ENCODE measurements at places on chromosomes 11 and 22. TPM values are rescaled to one million over a fixed set of nuclear protein-coding genes. Genes with fewer than 3 reads are reported as not detected.

FJX1 gene
- total RNA-seq = 0.11 TPM

DNA sequence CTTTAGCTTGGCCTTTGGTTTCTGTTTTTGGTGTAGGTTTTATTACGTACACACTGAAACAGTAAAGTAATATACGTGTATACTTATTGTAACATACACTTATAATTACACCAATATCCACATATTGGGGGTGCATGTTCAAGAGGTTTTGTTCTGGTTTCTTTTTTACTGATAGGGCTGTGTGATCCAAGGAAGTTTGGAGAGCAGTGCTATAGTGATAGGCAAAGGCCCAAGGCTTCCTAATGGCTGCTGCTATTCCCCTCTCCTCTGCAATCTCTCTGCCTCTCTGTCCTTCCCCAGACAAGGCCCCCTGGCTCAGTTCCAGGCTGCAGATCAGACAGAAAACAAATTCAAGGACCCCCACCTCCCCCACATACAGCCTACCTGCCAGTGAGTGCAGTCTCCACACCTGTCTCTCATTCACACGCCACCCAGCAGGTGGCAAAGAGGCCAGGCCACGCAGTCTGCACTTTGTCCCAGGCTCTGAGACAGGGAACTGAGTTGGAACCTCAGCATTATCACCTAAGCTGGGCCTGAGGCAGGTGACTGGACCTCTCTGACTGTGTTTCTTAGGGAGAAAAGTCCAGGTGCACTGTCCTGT, 15.1 kb downstream of the TMEM184B start:
- DNase-seq = no peak

DNA sequence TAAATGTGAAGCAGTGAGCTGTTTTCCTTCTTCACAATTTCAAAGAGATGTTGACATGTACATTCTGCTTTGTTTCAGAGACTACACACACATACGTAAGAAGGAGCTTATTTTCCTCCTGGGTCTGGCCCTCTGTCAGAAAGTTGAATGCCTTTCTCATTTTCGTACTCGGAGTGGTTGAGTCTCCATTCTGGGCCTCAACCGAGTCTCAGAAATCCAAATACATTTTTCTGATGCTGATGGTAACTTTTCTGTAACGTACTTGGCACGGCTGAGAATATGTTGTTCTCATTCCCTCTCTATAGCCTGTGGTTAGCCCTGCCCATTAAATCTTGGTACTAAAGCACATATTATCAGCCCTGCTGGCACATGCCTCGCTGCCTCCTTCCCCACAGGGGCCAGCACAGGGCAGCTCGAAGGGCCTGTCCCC, 25.3 kb downstream of the PARVA start:
- no peak for DNase-seq

MPEG1 gene
- total RNA-seq = not detected

DNA sequence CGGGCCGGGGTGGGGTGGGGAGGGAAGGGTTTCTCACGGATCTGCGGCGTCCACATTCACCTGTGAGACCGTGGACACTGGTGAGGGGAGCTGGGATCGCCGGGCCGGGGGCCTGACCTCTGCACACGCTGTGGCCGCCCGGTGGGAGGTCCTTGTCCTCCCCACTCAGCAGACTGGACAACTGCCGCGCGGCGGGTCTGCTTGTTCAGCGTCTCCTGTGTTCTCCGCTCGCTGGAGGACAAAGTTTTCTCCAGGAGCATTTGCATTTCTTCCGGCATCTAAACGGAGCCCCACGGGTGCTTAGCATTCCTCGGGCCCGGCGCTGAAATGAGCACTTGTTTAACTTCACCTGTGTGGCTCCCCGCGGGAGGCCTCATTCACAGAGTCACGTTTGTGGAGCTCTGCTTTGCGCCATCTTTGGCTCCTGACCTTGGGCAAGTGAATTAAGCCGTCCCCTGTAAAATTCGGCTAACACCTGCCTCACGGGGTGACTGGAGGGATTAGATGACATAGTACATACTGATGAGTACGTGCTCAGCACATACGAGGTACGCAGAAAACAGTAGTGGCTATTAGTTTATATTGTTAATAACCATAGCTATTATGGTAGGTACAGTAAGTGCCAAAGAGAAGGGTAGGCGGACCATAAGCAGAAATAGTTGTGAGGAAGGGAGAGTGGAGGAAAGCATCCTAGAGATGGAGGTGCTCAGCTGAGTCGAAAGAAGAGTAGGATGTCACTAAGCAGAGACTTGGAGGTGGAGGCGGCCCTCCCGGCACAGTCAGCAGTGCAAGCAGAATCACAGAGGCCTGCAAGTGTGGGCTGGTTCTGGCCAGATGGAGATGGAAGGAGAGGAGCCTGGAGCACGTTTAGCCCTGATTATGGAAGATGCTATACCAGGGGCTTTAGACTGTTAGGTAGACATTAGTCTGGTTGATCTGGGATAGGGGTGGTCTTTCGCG, 885 bp downstream of the TRMU start:
- DNase-seq = peak; percentile 35
